Right forelimb (tissue), 1 donor: ENCODE measurements at places on chromosomes 13 and 19.
A peak's percentile ranks its signal among the peaks of the same experiment; 100 is the strongest.

GRCh38 chr13:57982782-57983181 is 351.2 kb downstream of the PCDH17 start:
- no peak for DNase-seq

GRCh38 chr13:93690139-93690538 is 463.5 kb downstream of the GPC6 start:
- DNase-seq = no peak

GRCh38 chr13:79434556-79434955 is 28.5 kb upstream of the RBM26 start:
- DNase-seq = no peak

DNA sequence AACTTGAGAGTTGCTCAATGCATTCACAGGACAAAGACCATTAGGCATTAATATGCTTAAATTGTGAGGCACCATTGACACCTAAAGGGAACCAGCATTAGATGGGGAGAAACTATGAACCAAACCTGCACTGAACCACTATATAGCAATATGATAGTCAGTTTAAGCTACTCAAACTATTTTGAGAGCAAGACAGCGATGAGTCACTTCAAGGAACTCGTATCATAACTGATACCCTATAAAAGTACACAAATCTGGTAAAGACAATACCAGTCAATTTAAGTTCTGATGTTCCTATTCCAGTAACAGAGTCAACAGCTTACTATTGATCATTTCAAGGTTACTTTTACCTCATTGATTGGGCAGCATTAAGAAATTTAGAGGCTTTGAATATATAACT is 151.3 kb upstream of the ATXN8OS start:
- DNase-seq = no peak

DNA sequence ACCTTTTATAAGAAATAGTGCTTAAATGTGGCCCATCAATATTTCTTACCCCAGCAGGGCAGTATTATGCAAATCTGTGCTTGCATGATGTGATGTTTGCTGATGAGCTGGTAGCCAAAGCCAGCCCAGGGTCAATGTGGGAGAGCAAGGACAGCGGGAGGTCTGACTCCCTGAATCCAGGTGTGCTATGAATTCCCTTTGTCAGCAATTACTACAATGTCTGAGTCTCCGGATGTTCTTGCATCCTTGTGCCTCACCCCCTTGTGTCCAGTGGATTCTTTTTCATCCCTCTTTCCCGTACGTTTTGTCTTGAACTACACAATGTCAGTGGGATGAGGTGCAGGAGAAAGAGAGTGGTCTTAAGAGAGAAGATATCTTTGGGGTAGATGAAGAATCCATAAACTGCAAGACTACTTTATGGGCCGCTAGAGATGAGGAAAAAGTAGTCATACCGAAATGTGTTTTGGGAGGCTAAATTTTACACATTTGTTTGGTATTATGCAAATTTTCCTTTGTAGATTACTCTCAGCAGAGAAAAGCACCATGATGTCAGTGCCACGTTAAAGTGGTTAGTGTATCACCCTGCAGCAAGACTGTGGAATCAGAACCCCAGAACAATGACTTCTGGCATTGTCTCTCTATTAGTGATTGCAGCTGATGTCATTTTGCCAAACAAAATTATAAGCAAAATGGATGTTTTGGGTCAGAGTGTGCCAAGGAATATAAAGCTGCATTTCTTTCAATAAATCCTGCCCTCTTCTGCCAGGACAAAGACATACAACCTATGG is 53.5 kb upstream of the TSHZ3 start:
- DNase-seq = no peak

GRCh38 chr13:46334035-46334822 is 52.8 kb downstream of the RUBCNL start:
- no peak for DNase-seq

- DNase-seq = no peak
These were observed 548 bp upstream of the P2RY11 start for GRCh38 chr19:10110972-10111317.

DNA sequence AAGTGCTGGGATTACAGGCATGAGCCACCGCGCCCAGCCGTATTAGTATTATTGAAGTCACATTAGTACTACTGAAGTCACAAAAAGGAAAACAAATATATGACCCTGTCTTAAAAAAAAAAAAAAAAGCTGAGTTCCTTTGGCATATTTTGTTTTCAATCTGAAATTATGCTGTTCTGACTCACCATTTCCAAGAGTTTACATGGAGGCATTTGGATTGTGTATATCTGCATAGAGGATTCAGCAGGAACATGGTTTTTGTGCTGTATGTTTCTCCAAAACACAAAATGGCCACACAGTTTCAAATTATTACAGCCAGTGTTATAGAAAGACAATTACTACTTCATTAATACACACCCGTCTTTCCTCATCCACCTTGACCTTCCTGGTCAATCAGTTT is 103.5 kb upstream of the TSC22D1 start:
- no peak for DNase-seq

GRCh38 chr19:54659300-54659699 is 3.5 kb upstream of the LILRB4 start:
- DNase-seq = no peak

DNA sequence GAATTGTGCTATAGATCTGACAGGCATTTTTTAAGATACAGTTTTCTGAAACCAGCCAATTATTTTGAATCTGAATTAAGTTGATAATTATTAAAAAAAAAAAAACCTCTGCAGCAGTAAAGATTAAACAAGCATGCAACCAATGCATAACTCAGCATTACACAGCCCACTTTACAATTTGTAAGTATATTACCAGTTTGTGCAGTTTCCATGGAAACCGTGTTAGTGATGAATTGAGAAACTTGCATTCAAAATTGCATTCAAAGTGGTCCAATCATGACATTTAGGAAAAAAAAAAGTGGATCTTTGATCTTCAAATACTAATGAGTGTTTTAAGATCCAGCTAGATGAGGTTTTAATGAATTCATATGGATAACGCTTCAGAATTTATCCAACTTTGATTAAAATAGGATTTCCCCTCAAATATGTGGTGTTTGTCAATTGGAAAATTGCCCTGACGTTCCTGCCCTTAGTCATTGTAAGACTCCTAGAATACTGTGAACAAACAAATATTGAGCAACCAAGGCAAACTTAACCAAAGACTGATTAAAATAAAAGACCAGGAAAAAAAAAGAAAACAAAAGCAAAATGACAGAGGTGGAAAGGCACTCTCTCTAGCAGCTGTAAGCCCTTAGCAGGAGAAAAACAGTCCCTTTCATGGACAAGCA is 314.8 kb upstream of the MAB21L1 start:
- no peak for DNase-seq

DNA sequence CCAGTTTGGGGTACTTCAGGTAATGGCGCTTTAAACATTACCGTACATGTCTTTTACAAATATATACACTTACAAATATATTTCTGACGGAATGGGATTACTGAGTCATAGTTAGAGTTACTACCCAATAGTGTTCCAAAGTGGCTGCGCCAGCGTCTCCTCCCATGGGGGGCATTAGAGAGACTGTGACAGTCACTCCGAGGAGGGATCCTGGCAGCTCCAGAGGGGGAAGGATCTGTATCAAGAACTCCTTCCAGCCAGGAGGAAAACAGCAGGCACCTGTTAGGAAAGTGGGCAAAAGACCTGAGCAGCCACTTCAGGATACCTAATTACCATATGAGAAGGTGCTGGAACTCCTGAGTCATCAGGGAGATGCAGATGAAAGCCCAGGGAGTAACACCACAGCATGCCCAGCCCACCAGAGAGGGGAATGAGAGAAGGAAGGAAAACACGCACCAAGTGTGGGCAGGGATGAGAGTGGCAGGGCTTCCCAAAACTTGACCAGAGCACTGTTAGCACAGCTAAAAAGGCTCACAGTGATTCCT is 52.9 kb downstream of the SLC7A9 start:
- DNase-seq = no peak

DNA sequence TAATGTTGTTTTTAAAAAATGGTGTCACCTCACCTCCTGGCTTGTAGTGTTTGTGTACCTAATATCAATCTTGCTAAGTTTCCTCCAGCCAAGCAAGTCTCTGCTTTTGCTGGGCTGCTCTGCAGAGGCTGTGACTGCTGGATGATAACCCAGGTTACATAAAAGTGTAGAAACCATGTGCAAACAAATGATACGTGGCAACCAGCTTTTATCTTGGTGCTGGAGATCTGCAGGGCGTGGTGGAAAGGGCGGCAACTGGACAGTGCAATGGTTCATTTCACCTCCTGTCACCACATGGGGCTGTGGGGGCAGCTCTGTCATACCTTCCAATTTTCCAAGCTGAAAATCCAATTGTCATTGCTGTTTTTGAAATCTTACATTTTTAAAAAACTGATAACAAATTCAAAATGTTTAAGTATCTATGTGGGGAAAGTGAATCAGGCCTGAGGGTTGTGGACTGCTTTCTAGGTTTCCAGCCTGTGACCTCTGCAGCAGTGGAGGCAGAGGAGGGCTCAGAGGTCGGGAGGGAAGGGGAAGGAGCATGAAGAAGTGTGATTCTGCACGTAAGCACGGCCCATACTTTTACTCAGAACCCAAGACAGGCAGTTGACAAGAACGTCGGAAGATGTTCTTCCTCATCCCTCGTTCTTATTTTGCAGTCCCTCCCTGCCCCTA is 9.7 kb downstream of the GPR42 start:
- DNase-seq = no peak

- no peak for DNase-seq
These were observed 2.7 kb upstream of the RUBCNL start for GRCh38 chr13:46389457-46390451.

DNA sequence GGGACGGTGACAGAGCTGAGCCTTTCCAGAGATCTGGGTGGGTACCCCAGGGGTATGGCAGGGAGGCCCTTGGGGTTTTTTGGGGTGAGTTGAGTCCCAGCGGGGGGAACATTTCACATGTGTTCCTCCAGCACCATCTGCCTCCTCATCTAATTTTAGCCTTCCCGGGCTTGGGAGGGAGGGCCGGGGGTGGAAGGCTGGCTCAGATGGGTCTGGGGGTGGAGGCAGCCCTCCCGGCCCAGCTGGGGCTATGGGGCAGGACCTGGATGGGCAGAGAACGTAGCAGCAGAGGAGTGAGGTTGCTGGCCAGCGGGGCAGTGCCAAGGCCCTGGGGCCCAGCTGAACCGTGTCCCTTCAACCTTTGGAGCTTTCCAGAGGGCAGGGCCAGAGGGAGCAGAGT is 23.5 kb downstream of the ADGRL1 start:
- no peak for DNase-seq

DNA sequence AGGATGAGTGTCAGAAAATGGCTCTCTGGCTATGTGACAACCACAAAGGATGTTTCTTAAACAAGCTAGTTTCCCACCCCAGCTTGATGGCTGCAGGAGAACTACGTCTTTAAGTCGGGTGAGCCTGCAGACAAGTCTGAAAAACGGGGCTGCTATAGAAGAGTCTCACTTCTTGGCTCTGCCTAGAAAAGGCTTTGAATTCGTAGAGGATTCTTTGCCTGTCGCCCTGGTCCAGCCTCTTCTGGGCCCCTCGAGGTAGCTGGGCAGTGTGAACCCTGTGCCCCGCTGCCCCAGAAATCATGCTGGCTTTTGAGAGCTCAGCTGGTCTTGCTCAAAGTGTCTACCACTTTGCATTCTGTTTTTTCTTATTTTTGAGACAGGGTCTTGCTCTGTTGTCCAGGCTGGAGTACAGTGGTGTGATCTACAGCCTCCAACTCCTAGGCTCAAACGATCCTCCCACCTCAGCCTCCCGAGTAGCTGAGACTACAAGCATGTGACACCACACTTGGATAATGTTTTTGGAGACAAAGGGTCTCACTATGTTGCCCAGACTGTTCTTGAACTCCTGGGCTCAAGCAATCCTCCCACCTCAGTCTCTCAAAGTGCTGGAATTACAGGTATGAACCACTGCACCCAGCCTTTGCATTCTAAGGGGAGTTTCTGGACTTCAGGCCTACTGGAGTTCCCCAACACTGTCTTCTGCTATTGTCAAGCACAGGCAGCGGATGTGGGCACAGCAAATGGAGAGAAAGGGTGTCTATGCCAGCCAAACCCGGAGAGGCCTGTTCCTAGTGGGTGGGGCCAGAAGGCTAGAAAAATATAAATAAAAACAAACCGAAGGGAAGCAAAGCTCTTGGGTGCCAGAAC is 6.5 kb downstream of the CEBPA start:
- peak; percentile 16 for DNase-seq

GRCh38 chr13:23969647-23970046 is 72.3 kb upstream of the C1QTNF9B start:
- DNase-seq = no peak

DNA sequence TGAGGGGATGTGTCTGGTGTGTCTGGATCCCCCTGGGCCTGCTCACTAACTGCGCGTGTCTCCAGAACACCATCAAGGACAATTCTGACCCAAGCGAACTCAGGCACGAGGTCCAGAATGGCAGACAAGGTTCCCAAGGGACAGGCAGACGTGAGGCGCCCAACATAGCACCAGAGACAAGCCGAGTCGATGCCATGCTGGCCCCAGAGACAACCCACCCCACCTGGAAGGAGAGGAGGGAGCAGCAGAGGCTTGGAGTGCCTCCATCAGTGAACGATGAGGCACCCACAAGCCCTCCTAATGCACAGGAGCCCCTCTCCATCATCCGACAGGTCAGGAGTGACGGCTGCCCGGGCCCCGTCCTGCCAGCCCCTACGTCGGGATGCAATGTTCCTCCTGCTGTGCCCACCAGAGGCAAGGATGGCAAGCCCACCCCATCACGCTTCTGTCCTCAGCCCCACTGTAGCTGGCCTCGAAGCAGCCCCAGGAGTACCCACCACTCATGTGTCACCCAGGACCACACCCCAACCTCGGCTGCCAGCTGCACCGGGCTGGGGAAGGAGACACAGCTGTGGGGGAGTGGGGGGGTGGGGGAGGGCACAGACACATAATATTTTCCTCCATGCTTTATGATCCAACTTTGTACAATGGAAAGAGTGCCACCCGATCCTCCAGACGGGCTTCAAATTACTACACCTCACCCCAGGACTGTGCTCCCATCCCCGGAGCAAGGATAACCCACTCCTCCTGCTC is 11.8 kb downstream of the AP3D1 start:
- no peak for DNase-seq

DNA sequence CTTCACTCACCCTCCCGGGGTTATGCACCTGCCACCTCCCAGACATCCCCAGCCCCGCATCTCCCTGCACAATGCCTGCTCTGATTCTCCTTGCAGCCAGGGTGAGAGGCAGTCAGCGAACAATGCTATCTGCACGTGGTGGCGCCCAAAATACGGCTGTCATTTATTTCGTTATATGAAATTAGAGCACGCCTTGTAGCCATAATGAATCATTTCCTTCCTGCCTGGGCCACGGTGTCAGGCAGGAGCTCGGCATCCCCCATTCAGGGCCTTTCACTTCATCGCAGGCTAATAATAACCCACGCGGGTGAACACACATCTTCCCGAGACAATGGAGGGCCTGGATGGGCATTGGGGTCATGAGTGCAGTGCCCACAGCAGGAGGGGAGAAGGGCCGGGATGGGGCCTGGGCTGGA is 143.8 kb upstream of the ZNF507 start:
- no peak for DNase-seq

- DNase-seq = peak; percentile 83
These were observed 8.0 kb upstream of the POU2F2 start for GRCh38 chr19:42140125-42140754.

- peak; percentile 50 for DNase-seq
These were observed 1.2 kb downstream of the RCBTB2 start for GRCh38 chr13:48531416-48532255.
